ENCODE measurements at places on chromosomes 5 and 9. TPM values are rescaled to one million over a fixed set of nuclear protein-coding genes. Genes with fewer than 3 reads are reported as not detected.

Gene SNCAIP
- 0.26 TPM for total RNA-seq

Gene PRUNE2
- total RNA-seq, result 4.1 TPM

Gene SPINK13
- not detected for total RNA-seq

DNA sequence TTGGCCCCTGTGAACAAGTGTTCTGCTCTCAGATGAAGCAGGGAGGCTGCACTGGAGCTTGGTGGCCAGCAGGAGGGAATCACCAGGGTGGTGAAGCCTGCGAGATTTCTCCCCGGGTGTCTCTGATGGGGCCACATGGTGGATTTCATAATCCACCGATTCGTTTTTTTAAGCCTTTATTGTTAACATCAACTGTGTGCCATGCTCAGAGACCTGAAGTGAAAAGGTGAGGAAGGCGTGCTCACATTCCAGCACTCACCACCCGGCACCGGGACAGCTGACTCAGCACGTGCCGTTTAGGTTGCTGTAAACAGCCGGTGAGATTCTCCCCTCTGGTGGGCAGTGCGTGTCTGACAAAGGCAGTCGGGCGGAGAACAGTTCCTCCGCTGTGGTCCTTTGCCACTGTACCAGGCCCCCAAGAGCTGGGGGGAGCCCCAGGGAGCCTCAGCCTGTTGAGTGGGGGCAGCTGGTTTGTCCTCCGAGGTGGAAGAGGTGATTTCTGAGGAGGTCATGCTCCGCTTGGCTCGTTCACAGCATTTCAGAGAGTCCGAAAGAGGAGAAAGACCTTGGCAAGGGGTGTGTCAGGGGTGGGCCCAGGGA is 12.7 kb upstream of the AHRR start:
- H3K27ac ChIP-seq, result no peak overlapping the region
- H3K27me3 ChIP-seq, result no peaks in the 10 kb centered on the region
- H3K36me3 ChIP-seq, result peaks cover 19% of the 10 kb centered on the region
- no peaks in the 10 kb centered on the region for H3K4me1 ChIP-seq
- no peak overlapping the region for H3K4me3 ChIP-seq

GRCh38 chr9:122498883-122499288 is 11.7 kb upstream of the OR1J2 start:
- no peaks in the 10 kb centered on the region for H3K36me3 ChIP-seq
- no peaks in the 10 kb centered on the region for H3K4me1 ChIP-seq
- H3K27me3 ChIP-seq, result no peaks in the 10 kb centered on the region
- no peak overlapping the region for H3K27ac ChIP-seq
- H3K4me3 ChIP-seq, result no peak overlapping the region
- DNase-seq, result peak; percentile 79

Data from endodermal cell (in vitro differentiated cells).